ENCODE measurements at places on chromosomes 16 and 17.

DNA sequence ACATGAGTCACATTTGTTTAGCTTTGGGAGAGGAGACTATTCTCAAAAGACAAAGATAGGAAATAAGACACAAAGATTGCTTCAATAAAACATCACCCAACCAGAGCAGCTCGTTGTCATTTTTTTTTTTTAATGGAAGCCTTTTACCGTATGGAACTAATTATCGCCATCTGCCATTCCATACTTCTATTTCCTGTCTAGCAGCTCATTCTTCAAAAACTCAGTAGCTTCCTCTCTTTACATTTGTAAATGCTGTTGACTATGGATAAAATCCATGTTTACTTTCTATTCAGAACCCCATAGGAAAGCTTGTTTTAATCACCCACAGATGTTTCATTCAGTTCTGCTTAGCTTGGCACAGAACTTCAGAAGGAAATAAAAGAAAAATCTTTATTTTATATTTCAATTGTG, 110.0 kb upstream of the PSMD7 start:
- DNase-seq: no peak

GRCh38 chr17:80639658-80640057, 95.0 kb downstream of the RPTOR start:
- DNase-seq: no peak

DNA sequence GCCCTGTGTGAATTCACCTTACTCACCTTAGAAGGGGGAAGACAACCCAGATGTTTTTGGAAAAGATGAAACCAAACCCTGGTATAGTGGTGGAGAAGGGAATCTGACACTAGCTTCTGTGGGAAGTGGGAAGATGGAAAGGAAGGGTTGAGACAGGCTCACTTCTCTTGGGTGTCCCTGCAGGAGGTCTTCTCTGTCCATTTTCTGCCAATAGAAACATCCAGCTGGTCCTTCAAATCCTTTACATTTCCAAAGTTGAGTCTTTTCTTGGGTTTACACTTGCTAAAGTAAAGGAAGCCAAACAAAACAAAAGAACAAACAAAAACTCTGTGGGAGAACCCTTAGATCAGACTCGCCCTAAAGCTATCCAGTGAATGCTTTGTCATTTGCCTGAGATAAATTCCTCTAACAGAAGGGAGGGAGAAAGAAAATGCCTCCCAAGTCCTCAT, 10.2 kb downstream of the HOXB1 start:
- DNase-seq: no peak

GRCh38 chr17:43599835-43600234, 53.7 kb upstream of the ETV4 start:
- DNase-seq: no peak

DNA sequence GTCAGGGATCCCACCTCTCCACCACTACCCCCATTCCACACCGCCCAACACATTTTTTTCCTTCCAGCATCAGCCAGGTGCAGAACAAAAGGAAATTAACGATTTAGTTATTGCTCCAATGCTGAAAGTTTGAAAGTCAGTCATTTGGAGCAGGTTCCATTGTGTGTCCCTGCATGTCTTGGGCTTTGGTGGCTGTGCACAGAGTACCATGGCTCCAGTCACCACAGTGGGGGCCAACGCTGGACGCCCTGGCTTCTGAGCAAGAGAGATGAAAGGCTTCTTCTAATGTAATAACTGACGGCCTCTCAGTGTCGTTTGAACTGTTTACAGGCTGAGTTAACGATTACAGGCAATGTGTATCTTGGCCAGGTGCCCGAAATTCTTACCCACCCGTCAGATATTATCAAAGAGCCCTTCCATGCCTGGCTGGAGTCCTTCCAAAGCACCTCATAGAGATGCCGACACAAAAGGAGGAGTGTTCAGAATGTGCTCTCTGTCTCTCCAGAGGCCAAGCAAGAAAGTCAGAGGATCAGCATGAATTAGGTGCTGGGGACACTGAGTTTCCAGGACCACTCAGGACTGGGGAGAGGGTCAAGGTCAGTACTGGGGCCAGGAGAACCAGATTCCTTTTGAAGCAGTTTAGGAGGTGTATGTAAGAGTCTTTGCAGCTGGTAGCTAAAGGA, 25.9 kb downstream of the RNF43 start:
- DNase-seq: no peak

- DNase-seq: no peak
These were observed 46.0 kb downstream of the HS3ST2 start for GRCh38 chr16:22859925-22860324.

DNA sequence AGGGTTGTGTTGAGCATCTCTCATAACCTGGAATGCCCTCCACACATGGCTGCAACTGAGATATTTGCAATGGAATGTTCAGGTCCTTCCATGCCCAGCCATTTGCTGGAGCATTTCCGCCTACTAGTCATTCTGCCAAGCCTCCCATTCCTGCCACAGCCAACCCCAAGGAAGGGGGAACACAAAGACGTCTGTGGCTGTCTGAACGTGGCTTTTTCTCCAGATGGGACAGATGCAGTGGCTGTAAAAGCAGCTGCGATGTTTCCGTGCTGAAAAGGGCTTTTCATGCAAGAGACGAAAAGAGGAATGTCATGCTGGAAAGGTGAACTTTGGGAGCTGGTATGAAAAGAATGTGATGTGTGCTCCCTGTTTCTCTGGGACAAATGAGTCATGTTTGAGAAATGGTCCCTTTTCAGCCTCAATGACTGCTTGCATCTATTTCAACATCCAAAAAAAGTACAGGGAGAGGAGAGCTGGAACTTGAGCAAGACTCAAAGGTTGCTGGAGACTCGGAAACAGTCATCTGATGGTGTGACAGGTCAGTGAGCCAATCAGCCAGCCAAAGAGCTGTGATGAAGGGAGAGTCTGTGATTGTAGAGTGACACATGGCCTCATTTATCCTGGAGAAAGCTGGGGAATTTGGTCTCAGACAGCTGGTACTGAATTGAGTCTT, 208.9 kb downstream of the SHISA9 start:
- DNase-seq: no peak

- no peak for DNase-seq
These were observed 4.8 kb upstream of the UTS2R start for GRCh38 chr17:82366749-82367148.

DNA sequence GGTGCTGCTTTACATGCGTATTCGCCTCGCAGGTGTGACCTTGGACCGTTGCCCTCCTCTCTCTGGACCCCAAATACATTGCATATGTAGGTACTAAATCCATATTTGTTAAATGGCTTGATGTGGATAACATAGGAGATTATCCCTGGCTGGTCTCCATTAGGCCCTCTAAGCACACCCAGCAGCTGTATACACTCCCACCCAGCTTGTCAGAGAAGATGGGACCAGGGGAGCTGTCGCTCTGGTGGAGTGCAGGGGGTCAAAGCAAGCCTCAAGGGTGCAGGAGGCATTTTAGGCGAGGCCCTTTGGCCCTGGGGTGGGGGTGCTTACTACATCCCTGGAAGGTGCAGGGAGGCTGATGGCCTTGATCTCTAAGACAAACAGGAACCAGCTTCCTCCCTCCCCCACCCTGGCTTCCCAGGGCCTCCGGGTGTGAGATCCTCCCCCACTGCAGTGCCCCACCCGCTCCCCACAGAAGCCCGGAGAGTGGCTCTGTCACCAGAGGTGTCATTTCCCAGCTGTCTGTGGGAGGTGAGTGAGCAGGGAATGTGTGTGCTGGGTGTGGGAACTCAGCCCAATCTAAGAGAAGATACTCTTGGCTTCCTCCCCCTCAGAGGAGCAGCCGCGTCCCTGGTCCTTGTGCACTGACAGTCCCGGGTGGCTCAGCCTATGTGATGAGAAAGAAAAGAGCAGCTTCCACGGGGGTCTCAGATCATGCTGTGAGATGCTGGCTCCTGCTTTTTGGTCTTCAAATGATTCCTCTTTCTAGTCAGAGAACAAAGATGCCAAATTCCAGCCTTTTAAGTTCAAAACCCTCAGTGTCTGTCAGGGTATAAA, 1.4 kb upstream of the VAMP2 start:
- DNase-seq: no peak

GRCh38 chr17:67467500-67468455, 90.7 kb downstream of the PITPNC1 start:
- no peak for DNase-seq

DNA sequence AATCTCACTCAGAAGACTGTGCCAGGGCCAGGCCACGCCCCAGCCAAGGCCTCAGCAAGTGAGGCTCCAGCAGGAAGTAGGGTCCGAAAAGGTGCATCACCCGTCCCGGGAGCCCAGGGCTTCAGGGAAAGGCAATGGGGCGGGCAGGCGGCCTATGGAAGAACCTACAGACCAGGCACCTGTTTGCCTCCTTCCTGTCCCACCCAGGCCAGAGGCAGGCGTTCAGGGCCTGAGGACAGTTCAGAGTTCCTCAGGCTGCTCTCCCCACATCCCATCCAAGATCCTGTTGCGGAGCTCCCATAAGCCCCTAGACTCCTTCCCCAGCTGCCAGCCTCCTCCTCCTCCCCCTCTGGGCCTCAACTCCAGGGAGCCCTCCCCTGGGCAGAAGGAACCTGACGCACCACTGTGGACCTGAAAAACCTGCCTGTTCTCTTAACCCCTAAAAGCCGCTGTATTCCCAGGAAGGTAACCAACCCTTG, 2.3 kb downstream of the CLUH start:
- DNase-seq: no peak

DNA sequence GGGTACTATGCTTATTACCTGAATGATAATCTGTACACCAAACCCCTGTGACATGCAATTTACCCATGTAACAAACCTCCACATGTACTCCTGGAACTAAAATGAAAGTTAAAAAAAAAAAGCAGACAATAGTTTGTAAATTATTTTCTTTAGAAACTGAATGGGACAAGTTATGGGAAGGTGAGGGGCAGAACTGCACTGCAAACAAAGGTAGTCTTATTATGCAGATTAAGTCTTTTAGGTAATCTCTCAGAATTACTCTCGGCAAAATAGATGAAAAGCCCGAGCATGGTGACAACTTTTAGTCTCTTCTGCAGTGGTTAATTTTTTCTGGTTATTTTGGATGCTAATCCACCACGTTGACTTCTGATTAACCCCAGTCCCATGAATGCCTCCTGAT, 25.5 kb downstream of the LDAF1 start:
- DNase-seq: no peak

DNA sequence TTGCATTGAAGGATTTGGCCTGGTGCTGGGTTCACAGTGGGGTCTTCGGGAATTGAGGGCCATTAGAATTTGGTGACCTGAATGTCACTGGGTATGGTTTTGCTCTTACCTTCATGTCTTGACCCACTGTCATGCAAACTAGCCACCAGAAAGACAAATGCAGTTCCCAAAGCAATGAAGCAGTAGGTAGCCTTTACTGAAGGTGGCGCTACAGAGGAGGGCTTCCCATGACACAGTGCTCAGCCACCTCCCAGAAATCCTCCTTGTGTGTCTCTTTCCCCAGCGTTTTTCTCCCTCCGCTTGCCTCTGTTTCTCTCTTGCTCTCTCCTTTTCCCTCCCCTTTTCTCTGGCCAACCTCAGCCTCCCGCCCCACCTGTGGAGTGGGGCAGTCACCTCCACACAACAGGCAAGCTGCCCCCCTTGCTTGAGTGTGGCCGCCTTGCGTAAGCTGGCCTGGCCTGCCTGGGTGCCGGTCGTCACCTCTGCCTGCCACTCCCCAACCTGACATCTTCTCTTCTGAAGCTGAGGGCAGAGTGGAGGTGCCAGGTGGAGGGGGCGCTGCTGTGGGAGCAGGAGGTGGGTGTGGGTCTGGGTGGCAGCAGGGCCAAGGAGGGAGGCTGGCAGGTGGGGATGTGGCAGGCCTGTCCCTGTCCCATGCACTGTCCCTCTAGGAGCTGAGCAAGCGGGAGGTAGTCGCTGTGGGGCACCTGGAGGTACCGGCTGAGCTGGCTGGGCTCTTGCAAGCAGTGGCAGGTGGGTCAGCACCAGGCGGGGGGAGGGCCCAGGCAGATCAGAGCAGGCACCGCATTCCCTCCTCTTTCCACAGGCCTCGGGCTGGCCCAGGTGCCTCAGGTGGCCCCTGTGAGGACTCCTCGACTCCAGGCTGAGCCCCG, 34.7 kb downstream of the MYO15A start:
- DNase-seq: no peak

DNA sequence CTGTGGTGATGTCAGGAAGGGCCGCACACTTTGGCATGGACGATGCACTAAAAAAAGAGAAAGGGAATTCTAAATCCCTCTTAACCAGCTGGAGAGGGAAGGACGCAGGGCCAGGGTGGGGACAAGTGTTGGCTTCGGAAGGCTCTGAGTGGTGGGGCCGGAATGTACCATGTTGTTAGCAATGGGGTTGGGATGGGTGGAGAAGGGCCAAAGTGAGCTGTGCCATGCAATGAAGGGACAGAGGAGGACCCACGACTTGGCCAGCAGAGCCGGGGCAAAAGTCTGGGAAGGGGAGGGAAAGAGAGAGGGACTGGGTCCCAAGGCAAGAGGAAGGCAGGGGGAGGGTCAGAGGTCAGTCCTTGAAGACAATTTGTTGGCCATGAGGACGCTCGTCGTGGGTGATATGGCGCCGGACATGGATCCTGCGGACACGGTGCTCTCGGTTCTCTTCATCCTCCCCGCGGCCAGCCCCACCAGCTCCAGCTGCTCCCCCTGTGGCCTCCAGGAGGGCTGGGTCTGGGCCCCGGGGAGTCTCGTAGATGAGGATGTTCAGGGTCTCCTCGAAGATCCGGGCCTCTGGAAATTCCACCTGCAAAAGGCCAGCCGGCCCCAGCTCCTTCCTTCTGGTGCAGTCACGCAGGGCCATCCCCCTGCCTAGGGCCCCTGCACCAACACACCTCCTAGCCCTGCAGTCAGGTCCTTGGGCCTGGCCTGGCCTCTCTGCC, 6.4 kb downstream of the ASPHD1 start:
- no peak for DNase-seq

GRCh38 chr16:2856686-2857450, 1.1 kb downstream of the PRSS22 start:
- DNase-seq: no peak

GRCh38 chr17:51472670-51473205, 212.4 kb downstream of the UTP18 start:
- no peak for DNase-seq

- no peak for DNase-seq
These were observed 43.5 kb downstream of the MAP1LC3B start for GRCh38 chr16:87435372-87436224.

- no peak for DNase-seq
These were observed 317 bp downstream of the CLTC start for GRCh38 chr17:59620064-59620359.

GRCh38 chr17:68941761-68942160, 13.4 kb downstream of the ABCA8 start:
- no peak for DNase-seq
